Chondrocyte (in vitro differentiated cells): ENCODE measurements at places on chromosomes 4 and X. TPM values are rescaled to one million over a fixed set of nuclear protein-coding genes. Genes with fewer than 3 reads are reported as not detected.

DNA sequence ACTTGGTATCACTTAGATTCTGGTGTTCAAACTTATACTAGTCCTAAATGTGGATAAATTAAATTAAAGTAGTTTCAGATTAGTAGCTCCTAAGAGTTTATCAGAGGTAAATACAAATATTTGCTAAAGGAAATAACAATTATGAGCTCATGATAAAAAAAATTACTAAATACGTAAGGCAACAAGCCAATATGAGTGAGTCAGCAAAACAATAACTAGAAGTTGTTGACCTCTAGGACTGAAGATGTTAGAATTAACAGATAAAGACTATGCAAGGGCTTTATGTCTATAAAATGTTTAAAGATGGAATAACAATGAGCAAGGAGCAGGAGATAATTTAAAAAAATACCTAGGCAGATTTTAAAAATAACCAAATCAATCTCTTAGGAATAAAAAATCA is 195.8 kb downstream of the CLCN4 start:
- DNase-seq: no peak

DNA sequence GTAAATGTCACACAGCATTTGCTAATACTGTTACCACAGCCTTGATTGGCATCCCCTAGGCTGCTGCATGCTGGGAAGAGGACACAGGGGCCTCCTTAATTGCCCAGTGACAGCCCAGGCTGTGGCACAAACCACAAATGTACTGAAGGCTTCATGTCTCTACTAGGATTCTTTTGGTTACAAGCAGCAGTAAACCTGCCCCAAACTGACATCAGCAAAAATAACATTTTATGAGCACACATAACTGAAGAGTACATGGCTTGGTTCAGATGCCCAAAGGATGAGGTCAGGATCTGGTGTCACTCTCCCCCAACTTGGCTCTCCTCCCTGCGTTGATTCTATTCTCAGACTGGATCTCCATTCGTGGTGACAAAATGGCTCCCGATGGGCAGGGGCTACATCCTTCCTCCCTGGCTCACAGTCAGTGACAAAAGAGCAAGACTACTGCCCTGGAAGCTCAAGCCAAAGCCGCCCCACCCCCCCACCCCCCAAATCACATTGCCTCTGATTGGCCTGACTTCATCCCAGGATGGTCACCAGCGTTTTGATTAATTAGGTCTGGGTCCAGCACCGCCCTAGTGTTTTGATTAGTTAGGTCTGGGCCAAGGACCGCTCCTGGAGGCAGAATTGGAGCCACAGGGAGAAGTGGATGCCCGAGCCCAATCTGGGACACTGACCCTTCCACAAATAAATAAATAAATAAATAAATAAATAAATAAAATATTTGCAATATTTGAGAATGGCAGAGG is 180.5 kb upstream of the RBPJ start:
- no peak for DNase-seq

GRCh38 chrX:31932769-31933168 is 860.9 kb upstream of the FTHL17 start:
- no peak for DNase-seq

- DNase-seq: no peak
Observed at GRCh38 chr4:173159791-173160190, 8.8 kb upstream of the GALNT7 start.

GRCh38 chrX:5117816-5118215 is 1110.9 kb downstream of the NLGN4X start:
- no peak for DNase-seq

- DNase-seq: no peak
Observed at GRCh38 chrX:96176921-96177320, 507.7 kb upstream of the DIAPH2 start.

DNA sequence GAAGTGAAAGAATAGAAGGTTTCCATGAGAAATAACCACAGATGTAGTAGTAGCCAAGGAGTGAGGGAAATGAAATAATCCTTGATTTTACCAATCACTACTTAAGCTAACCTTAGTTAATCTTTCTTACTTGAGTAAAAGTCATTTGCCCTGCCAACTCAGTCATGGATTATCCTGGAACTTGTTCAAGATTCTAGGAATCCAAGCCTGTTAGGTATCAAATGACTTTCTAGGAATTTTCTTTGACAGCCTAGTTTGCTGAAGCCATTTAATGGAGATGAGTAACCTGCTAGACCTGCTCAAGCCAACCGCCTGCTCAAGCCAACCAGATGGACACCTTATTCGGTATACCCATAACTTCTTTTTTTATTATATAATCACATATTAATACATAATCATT is 180.5 kb downstream of the KLHL13 start:
- DNase-seq: no peak

- no peak for DNase-seq
Observed at GRCh38 chrX:73561801-73562200, 1.2 kb upstream of the CHIC1 start.

- no peak for DNase-seq
Observed at GRCh38 chr4:108902769-108903168, 139.9 kb upstream of the ETNPPL start.

DNA sequence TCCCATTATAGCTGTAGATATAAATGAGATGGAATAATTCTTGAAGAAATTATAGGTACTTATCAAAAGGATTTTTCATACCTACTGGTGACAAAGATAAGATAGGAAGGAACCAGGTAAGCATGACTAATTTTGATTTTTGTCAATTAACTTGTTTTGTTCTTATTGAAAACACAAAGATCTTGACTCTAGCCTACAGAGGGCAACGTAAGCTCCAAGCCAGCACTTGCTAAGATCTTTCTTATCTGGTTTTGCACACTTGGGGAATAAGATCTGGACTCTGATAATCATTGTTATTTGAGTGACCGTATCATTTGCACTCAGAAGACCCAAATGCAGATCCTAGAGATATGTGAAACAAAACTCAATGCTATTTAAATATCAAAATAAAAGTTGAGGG is 223.4 kb downstream of the VEGFC start:
- DNase-seq: no peak

ABCG2 gene
- 0.08 to 0.40 TPM (median 0.24 TPM) in 3 replicates for total RNA-seq

FHDC1 gene
- 4.2 to 8.9 TPM (median 4.4 TPM) in 3 replicates for total RNA-seq

ERCC6L gene
- 0.82 to 1.9 TPM (median 0.87 TPM) in 3 replicates for total RNA-seq
